CD4-positive, alpha-beta T cell (primary cell): ENCODE measurements at places on chromosomes 3 and 15. TPM values are rescaled to one million over a fixed set of nuclear protein-coding genes. Genes with fewer than 3 reads are reported as not detected.

SEMA6D gene
- total RNA-seq = not detected

GABRG3 gene
- not detected for total RNA-seq

GLDN gene
- total RNA-seq = not detected

DMXL2 gene
- total RNA-seq = 4.7 TPM

CLEC3B gene
- 0.36 TPM for total RNA-seq

AHSG gene
- total RNA-seq = not detected

EXD1 gene
- total RNA-seq = not detected

SLC22A13 gene
- total RNA-seq = 0.22 TPM

P2RY12 gene
- not detected for total RNA-seq

- no peak for DNase-seq
- H3K4me3 ChIP-seq = no peak overlapping the region
- H3K27ac ChIP-seq = no peak overlapping the region
- H3K27me3 ChIP-seq = no peaks in the 10 kb centered on the region
Observed at GRCh38 chr3:10334459-10334858, 13.5 kb upstream of the SEC13 start.

GRCh38 chr3:15630646-15631350, 29.3 kb downstream of the BTD start:
- H3K4me1 ChIP-seq = peaks cover 12% of the 10 kb centered on the region
- no peak overlapping the region for H3K27ac ChIP-seq
- peak overlapping the region; percentile 3 for H3K4me3 ChIP-seq

- H3K27ac ChIP-seq = no peak overlapping the region
- no peak overlapping the region for H3K4me3 ChIP-seq
- H3K36me3 ChIP-seq = no peaks in the 10 kb centered on the region
- no peaks in the 10 kb centered on the region for H3K4me1 ChIP-seq
Observed at GRCh38 chr3:142975316-142975995, 12.0 kb upstream of the PAQR9 start.

GRCh38 chr3:33105341-33105948, 8.4 kb upstream of the CRTAP start:
- no peaks in the 10 kb centered on the region for H3K36me3 ChIP-seq
- H3K27me3 ChIP-seq = no peaks in the 10 kb centered on the region
- no peak for DNase-seq
- no peak overlapping the region for H3K4me3 ChIP-seq

- H3K4me3 ChIP-seq = no peak overlapping the region
- H3K27ac ChIP-seq = no peak overlapping the region
- no peaks in the 10 kb centered on the region for H3K4me1 ChIP-seq
- H3K27me3 ChIP-seq = no peaks in the 10 kb centered on the region
Observed at GRCh38 chr3:88167704-88168103, 17.9 kb downstream of the C3orf38 start.

DNA sequence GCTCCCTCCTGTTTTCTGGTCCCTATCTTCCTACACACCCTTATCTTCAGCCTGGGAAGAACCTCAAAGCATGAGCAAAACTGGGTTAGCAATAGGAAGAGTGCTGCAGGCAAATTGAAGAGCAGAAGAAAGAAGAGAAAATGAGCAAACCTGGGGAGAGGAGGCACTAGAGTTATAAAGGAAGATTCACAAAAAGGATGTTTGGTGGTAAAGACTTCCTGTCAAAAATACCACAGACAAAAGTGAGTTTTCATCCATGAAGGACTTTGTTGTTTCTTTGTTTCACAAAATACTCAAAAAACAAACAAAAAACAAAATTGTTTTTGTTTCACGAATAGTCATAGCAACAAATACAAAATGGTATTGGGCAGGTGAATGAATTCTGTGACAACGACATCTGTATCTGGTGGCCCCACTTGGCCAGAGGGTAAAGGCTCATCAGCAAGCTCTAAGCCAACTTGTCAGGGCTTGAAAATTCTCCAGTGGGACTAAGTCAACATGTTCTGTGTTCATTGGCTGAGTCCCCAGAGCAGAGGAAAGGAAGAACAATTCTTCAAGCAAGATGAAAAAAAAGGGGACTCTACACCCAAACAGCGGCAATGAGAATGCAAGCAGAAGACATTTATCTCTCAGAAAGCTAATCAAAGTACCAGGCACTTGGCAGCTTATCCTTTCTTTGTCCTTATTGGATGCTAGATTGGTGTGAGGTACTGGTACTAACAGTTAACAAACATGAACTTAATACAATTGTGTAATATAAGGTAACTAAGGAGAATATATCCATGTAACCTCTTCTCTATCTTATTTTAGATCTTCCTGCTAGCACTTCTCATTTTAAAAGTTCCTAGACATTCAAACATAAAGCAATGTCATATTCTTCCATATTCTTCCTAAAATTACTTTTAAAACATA, 9.7 kb downstream of the ATP8B4 start:
- H3K36me3 ChIP-seq = no peaks in the 10 kb centered on the region
- H3K27ac ChIP-seq = no peak overlapping the region
- H3K4me1 ChIP-seq = peaks cover 11% of the 10 kb centered on the region

GRCh38 chr3:141105828-141106628, 54.9 kb downstream of the SPSB4 start:
- H3K36me3 ChIP-seq = no peaks in the 10 kb centered on the region
- H3K27me3 ChIP-seq = no peaks in the 10 kb centered on the region
- peak; percentile 69 for DNase-seq
- no peaks in the 10 kb centered on the region for H3K4me1 ChIP-seq
- no peak overlapping the region for H3K4me3 ChIP-seq
- H3K27ac ChIP-seq = no peak overlapping the region

DNA sequence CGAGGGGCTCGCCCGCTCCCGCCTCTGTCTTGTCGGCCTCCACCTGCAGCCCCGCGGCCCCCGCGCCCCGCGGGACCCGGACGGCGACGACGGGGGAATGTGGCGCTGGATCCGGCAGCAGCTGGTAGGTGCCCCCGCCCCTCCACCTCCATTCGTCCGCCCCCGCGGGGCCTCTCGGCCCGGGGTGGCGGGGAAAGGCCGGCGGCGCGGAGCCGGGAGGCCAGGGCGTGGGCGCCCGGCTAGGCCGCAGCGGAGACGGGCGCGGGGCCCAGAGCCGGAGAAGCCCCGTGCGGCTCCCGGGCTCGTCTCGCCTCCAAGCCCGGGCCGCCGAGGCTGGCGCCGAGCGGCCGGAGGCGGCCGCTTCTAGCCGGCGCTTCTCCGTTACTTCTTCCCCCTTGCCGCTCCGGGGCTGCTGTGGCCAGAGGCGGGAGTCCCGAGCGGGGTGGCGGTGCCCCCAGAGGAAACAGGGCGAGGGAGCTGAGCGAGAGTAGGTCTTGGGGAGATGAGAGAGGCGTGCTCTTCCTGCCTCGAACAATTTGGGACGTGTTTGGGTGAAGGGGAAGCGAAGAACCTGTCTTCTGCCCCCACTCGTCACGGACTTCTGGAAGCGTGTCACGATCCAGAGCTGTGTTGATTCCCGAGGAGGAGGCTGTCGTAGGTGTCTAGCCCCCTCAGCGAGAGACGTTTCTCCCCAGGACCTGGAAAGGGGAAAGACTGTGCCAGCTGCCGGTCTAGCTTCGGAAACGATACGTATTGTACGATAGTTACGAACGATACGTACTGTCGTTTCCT, 555 bp downstream of the ATP11B start:
- peak overlapping the region; percentile 70 for H3K4me3 ChIP-seq
- H3K36me3 ChIP-seq = no peaks in the 10 kb centered on the region
- H3K4me1 ChIP-seq = peaks cover 17% of the 10 kb centered on the region
- H3K27me3 ChIP-seq = no peaks in the 10 kb centered on the region

DNA sequence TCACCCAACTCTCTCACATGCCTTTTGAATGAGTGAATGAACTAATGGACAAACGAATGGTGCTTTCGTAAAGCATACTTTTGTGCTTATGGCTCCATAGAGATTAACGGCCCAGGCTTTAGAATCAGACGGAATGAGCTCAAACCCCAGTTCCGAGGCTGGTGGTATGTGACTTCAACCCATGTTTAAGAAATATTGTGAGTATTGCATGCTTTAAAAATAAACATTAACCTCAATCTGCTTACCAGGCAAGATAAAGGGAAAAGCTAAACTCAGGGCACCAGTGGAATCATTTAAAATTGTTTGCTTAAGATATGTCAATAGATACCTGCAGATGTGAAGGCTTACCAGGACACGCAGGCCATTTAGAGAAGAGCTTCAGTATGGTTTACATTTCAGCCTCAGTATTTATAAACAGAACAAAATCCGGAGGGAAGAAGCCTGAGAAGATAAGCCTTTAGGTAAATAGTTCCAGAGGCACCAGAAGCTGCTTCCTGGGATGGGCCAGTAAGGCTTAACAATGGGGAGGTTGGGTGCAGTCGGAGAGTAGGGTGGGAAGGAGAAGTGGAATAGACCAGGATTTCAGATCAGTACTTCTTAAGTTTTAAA, 186.4 kb downstream of the ADAMTS9 start:
- H3K36me3 ChIP-seq = no peaks in the 10 kb centered on the region
- no peaks in the 10 kb centered on the region for H3K4me1 ChIP-seq
- no peak overlapping the region for H3K4me3 ChIP-seq
- H3K27me3 ChIP-seq = no peaks in the 10 kb centered on the region
- DNase-seq = no peak

GRCh38 chr3:71616571-71617021, 33.1 kb upstream of the FOXP1 start:
- H3K4me3 ChIP-seq = no peak overlapping the region
- no peaks in the 10 kb centered on the region for H3K4me1 ChIP-seq
- no peak for DNase-seq

DNA sequence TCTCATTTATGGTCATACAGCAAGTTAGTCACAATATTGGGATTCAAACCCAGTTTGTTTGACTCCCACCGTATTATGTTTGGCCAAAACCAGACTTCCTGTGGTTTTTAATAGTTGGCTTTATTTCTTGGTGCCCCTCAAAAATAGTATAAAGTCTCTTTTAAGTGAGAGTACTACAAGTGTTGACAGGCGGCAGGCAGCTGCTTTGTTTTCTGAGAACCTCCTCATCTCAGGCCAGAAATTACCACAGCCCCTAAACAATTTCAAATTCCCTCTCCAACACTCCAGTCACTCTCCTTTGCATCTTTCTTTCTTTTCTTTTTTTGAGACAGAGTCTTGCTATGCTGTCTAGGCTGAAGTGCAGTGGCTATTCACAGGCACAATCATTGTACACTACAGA, 121.5 kb downstream of the POLR2M start:
- no peak overlapping the region for H3K27ac ChIP-seq
- H3K36me3 ChIP-seq = no peaks in the 10 kb centered on the region
- H3K4me1 ChIP-seq = no peaks in the 10 kb centered on the region
- no peak for DNase-seq
- H3K27me3 ChIP-seq = peaks cover 7% of the 10 kb centered on the region

DNA sequence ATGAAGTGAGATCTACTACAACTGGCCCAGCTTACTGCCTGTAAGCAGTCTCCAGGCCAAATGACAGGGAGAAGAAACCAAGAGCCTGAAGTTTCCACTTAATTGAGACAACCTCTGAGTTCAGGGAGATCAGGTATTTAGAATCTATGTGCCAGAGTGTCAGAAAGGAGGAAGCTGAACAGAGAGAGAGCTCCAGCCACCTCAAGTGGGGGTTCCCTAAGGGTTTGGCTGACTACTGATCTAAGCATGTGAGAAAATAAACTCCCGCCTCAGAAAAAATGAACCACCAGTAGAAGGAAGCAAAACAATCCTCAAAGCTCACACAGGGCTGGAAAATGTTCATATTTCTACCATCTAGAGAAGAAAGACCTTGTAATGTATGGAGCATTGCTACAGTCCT, 25.0 kb downstream of the ADAM10 start:
- H3K36me3 ChIP-seq = no peaks in the 10 kb centered on the region
- peaks cover 6% of the 10 kb centered on the region for H3K4me1 ChIP-seq
- no peak overlapping the region for H3K4me3 ChIP-seq
- H3K27ac ChIP-seq = no peak overlapping the region
- DNase-seq = no peak
- no peaks in the 10 kb centered on the region for H3K27me3 ChIP-seq

GRCh38 chr3:42057561-42058211, 33.5 kb upstream of the TRAK1 start:
- H3K27me3 ChIP-seq = no peaks in the 10 kb centered on the region
- no peak overlapping the region for H3K4me3 ChIP-seq
- no peaks in the 10 kb centered on the region for H3K4me1 ChIP-seq
- no peak for DNase-seq
